ENCODE measurements at places on chromosomes 12 and 14.

DNA sequence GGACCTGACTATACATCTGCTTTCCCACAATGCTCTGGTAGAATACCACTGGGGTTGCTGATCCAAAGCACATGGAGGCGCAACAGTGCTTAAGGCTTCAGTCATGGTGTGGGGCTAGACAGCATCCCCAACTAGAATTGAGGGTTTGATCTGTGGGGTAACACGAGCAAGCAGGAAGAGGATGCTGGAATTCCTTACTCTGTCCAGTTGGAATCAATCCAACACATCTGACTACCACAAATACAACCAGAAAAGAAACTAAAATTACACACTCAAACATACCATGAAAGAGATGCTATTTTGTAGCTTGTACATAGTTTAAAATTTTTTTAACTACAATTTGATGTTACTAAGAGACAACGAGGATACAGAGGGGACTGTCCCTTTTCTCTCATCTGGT lies 40.4 kb upstream of the GTF2A1 start:
- DNase-seq = no peak

- DNase-seq = peak; percentile 97
Measured at GRCh38 chr12:13390381-13390861, 193.9 kb downstream of the EMP1 start.

GRCh38 chr14:82009076-82009475 lies 475.4 kb upstream of the SEL1L start:
- peak; percentile 35 for DNase-seq

DNA sequence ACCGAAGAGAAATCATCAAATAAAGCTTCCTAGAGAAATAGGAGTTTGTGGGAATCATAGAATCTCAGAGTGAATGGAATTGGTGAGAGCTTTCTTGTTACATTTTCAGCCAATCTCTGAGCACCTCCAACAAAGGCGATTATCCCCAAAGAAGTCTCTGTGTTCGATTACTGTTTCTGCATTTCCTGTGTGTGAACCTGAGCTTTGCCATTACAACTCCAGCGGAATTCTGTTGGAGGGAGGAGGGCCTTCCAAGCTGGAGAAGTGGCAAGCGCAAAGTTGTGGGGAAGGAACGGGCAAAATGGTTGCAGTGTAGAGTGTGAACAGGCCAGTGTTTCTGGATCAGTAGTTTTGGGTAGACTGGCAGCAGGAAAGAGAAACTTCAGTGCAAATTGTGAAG lies 23.1 kb downstream of the TMEM117 start:
- no peak for DNase-seq
